ENCODE measurements at places on chromosomes 1 and 21. TPM values are rescaled to one million over a fixed set of nuclear protein-coding genes. Genes with fewer than 3 reads are reported as not detected.

DNA sequence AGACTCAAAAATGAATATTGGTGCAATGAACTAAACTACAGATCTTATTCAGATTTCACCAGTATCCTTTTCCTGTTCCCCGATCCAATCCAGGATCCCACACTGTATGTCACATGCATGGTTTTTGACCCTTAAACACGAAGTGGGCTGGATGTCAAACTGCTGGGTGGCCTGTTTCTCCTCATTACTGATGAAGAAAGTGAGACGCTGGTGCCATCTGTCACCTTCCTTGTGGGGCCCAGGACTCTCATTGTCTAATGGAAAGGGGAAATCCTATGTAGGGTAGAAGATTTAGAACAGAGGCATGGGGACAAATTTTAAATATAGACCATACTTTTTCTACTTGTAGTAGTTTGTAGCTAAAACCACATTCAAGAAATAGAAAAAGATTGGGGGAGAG is 56.2 kb downstream of the DISC1 start:
- no peak for DNase-seq

GRCh38 chr1:224529844-224530243 is 86.3 kb upstream of the CNIH3 start:
- DNase-seq: no peak

DNA sequence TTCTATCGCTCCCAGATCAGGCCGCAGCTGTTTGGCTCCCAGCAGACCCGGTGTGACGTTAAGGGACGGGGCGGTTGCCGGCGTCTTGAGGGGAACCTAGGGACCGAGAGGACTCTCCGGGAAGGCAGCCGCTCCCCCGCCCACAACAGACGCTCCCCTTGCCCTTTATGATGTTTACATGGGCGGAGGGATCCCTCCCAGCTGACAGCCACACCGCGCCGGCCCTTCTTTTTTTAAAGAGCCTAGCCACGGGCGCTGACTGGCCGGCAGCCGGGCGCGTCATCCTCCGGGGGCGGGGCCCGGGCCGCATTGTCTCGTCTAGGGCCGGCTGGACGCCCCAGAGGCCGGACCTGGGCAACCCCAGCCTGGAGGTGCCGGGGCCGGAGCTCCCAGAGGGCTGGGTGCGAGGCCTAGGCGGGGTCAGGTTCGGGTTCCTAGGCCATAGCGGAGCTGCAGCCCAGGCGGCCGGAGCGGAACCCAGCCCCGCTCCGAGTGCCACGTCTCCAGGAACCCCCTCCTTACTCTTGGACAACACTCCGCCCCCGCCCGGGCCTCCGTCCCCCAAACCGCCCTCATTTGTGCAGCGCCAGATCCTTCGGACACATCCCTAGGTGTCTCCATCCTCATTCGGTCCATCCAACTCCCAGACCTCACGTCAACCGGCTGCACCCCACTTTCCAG is at the start of gene PCAT6:
PCAT6 (plus strand) TSS at position 340 of the 681 bp plus-strand sequence.
- peak; percentile 98 for DNase-seq

DNA sequence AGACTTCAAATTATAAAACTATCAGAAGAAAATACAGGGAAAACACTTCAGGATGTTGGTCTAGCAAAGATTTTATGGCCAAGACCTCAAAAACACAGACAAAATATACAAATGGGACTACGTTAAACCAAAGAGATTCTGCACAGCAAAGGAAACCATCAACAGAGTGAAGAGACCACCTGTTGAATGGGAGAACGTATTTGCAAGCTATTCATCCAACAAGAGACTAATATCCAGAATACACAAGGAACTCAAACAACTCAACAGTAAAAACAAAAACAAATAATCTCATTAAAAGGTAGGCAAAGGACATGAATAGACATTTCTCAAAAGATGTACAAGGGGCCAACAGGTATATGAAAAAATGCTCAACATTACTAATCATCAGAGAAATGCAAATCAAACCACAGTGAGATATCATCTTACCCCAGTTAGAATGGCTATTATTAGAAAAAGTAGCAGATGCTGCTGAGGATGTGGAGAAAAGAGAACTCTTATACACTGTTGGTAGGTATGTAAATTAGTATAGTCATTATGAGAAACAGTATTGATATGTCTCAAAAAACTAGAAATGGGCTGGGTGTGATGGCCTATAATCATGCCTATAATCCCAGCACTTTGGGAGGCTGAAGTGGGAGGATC is 112.6 kb downstream of the LRIG2 start:
- no peak for DNase-seq

SH2D2A gene
- 2.9 TPM for total RNA-seq

PTPRC gene
- not detected for total RNA-seq

DNA sequence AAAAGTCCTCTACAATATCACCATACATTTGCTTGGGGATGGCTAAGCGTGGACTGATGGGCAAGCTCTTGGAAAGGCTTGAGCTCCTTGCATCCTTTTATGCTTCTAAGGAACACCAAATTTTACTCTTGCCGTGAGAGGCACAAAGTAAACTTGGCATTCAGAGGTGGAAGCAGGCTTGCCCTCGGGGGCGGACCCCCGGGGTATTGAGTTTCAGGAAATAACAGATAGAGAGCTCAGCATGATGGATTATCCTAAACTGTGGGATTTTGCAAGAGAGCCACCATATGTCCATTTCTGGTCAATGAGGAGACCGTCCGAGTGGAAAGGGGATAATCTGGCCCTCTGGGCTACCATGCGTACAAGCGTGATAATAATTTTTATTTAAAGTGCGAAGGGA is 14.0 kb downstream of the IFI16 start:
- DNase-seq: no peak

GRCh38 chr21:42097860-42098454 is 26.8 kb downstream of the UMODL1 start:
- DNase-seq: peak; percentile 59

DNA sequence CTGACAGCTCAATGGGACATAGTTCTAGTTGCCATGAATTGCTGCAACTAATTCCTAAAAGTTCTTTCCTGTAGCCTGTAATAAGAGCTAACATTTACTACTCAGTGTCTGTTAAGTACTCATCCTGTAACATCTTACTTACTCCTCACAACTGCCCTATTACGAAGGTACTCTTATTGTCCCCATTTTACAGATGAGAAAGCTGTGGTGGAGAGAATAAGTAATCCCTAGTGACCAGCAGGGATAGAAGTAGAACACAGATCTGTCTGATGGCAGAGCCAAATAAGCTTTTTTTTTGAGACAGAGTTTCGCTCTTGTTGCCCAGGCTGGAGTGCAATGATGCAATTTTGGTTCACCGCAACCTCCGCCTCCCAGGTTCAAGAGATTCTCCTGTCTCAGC is 3.1 kb downstream of the STK40 start:
- no peak for DNase-seq

LAD1 gene
- 209 TPM for total RNA-seq

DNA sequence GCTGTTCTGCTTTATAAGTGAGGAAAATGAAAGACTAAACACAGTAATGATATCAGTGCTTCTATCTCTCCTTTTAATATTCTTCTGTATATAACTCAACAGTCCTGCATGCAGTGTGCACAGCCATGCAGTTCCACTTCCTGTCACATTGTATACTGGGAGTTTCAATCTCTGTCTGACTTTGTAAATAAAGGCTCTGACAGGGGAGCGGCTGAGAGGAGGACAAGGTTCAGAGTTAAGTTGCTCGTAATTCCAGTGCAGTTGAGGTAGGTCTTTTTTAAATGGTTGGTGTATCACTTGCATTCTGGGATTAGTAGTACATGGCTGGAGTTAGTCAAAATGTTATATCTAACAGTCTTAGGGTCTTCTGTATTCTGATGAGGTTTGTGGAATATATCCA is 264.5 kb downstream of the OLFM3 start:
- no peak for DNase-seq

DNA sequence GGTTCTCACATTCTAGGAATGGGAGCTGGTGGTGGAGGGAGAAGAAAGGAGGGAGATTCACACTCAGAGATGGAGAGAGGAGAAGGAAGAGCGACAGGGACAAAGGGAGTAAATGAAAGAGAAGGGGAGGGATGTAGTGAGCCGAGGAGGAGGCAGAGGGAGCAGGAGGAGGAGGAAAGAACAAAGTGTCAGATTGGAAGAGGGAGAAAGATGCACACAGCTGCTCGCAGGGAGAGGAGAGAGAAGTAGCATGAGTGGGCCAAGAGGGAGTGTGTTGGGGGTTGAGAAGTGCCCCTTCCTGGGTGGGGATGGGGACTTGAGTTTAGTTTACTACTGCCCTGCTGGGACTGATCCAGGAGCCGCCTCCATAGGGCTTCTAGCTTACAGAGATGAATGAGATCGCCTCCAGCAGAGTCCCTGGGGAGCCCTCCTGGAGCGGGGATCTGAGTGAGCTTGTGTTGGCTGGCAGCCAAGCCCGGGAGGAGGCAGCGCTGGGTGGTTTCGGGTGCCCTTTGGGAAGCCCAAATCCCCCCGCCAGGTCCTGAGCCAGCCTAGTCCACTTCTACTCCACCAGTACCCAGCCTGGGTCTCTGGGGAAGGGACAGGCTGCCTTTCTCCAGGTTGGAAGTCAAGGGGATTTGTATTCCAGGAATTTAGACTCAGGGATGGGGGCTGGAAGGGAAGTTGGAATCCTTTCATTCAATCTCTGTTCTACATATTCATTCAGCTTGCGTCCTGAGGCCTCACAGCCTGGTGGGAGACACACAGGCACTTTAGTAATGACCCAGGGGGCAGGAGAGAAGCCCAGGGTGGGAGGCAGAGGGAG is 20.9 kb downstream of the PTPRU start:
- no peak for DNase-seq

NECTIN4 gene
- total RNA-seq: 42.4 TPM

DMRTA2 gene
- 0.19 TPM for total RNA-seq

GRCh38 chr1:84803604-84804003 is 89.4 kb downstream of the LPAR3 start:
- no peak for DNase-seq

DNA sequence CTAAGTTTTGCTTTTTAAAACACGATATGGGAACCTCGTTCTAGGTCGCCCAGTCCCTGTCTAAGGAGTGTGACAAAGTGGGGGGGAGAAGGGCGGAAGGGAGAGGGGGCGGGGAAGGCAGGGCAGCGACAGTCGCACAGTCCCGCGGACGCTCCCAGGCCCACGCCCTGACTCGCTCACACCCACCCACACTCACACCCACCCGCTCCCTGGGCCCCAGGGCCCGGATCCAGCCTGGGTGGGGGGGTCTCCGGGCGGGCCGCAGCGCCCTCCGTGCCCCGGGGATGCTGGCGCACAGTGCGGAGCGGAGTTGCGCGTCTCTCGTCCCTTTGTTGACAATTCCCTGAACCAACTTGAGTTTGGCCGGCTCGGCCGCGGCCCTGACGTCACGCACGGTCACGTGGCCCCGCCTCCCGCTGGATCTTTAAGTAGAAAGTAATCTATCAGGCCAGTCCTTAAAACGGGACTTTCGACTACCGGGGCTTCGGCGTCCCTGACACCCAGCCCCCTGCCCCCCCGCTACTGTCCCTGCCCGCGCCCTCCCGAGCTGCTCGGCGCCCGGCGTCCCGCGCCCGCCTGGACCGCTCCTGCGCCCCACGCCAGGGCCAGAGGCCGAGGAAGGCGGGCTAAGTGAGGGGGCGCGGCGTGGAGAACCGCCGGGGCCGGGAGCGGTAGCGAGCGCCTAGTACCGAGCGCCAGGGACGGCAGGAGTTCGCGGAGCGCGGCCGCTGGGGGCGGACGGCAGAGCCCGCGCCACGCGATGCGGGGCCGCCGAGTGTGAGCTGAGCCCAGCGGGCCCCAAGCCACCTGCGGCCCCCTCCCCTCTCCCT is at the start of gene FOXD3:
FOXD3 (plus strand) TSS at position 454 of the 830 bp plus-strand sequence. CDS start 492 bp downstream, outside the sequence.
- peak; percentile 71 for DNase-seq

DNA sequence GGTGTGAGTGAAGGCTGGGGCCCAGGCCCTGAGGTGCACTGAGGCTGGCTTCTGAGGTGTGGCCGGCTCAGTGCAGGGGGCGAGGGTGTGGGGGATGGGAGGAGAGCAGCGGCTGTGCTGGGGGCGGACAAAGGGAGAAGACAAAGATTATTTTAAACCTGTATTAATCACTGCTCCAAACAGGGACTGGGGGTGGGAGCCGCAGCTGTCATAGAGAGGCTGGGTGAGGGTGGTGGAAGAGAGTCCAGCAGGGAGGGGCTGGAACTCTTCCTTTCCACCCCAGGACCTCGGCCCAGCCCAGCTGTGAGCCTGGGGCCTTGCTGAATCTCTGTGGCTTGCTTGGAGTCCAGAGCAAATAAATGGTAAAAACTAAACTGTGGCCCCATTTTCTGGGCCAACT is 106.9 kb downstream of the KCND3 start:
- DNase-seq: no peak

GRCh38 chr1:201643835-201644104 is 104.8 kb downstream of the NAV1 start:
- no peak for DNase-seq

GRCh38 chr1:92439291-92439690 is 47.4 kb downstream of the GFI1 start:
- no peak for DNase-seq

DNA sequence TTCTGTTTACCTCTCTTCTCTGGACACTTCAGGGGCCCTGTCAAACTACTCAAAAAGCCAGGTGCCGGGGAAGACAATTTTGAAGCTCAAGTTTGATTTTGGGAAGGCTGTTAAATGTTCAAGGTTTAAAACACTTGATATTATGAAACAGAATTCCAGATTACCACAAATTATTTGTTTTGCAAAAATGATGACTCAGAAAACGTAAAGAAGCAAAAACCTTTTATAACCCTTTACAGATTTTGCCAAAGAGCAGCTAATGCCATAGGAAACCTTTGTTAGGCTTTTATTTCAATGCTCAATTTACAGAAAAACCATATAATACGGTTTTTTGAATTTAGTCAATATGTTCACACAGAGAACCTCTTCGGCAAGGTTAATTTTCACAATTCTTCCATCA is 593.4 kb upstream of the ZP4 start:
- DNase-seq: no peak

- no peak for DNase-seq
Observed at GRCh38 chr21:41961282-41961701, 7.5 kb upstream of the C2CD2 start.

- no peak for DNase-seq
Observed at GRCh38 chr1:210441028-210441427, 112.3 kb downstream of the HHAT start.

VSIG8 gene
- not detected for total RNA-seq

DNA sequence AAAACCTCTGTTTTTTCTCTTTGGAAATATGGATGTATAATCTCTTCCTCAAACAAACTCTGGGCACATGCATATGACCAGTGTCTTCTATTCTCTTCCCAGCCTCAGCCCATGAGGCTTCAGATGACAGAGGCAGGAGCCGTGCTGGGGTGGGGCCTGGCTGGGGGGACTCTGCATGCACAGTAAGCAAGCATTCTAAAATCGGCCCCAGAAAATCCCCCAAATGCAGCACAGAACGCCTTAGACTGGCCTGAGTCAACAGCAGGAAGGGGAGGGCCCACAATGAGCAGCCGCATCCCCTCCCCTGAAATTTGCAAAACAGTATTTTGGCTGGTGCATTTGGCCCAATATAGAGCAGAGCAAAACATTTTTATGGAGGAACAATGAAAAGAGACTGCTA is 47.8 kb downstream of the ITPKB start:
- DNase-seq: no peak

DNA sequence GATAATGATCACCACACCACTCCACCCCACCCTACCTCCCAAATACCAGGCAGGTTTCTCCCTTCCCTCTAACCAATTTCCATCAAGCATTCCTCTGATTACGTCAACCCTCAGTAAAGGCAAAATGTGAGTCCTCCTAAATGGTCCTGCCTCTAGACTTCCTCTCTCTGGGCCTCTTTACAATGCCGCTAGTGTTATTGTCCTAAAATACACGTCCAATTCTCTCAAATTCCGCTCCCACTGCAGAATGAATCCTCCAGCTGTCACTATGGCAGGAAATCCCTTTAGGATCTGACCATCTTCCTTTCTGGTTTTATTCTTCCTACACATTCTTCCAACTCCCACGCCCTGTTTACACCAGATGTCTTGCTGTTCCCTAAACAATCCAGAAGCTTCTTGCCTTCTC is 68.7 kb downstream of the DEGS1 start:
- DNase-seq: no peak
